CD4-positive, alpha-beta memory T cell (primary cell): ENCODE measurements at places on chromosomes 6 and 20.

GRCh38 chr6:45514454-45515230 is 136.9 kb upstream of the SUPT3H start:
- DNase-seq = no peak

GRCh38 chr6:89518352-89519055 is 85.6 kb downstream of the ANKRD6 start:
- DNase-seq = no peak

DNA sequence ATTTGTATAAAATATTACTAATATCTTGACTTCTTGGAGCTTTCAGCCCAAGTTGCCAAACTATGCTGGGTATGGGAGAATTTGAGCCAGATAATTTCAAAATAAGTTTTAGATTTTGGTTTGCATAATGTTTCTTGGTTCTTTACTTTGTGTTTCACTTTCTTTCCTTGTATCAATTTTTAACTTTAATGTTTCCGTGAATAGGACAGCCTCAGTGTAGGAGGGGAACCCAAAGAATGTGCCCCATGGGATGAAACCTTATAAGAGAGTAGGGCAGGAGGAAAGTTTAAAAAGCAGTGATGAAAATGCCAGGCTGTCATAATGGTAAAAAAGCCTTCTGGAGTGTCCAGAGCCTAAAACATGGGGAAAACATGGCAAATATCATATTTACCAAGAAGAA is 252.4 kb upstream of the IRAK1BP1 start:
- DNase-seq = no peak

DNA sequence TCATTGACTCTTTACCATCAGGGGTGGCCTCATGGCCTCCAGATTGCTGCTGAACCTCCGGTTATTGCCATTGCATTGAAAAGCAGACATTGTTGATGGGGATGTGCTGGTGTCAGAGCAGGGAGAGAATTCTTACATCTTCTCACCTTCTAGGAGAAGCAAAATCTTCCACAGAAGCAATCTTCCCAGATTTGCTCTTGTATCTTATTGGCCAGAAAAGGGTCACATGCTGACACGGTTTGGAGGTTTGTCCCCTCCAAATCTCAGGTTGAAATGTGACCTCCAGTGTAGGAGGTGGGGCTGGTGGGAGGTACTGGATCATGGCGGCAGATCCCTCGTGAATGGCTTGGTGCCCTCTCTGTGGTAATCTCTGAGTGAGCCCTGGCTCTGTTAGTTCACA is 10.7 kb downstream of the TP53RK start:
- DNase-seq = no peak
